AML-193 (cell line): ENCODE measurements at places on chromosomes 1 and 21.

- DNase-seq: no peak
Measured at GRCh38 chr1:97364086-97364485, 556.7 kb downstream of the DPYD start.

GRCh38 chr21:41768437-41769042, 1.7 kb upstream of the RIPK4 start:
- DNase-seq: no peak

DNA sequence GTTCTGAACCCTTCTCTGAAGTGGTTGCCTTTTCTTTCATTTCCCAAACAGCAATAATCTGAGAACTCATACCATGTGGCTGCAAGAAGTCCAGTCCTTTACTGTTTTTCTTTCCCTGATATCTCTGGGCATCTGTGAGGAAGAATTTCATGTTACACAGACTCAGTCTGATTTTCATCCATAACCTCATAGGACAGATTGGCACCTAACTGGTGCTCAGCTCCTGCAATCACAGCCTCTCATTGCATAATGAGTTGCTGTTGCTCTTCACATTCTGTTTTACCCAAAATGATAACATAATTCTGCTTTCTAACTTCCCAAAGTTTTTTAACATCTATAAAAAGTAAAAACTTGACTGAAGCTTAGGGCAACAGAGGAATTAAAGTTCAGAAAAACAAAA, 472.2 kb upstream of the PBX1 start:
- no peak for DNase-seq

- DNase-seq: no peak
Measured at GRCh38 chr1:40588586-40588985, 57.1 kb downstream of the ZNF684 start.

DNA sequence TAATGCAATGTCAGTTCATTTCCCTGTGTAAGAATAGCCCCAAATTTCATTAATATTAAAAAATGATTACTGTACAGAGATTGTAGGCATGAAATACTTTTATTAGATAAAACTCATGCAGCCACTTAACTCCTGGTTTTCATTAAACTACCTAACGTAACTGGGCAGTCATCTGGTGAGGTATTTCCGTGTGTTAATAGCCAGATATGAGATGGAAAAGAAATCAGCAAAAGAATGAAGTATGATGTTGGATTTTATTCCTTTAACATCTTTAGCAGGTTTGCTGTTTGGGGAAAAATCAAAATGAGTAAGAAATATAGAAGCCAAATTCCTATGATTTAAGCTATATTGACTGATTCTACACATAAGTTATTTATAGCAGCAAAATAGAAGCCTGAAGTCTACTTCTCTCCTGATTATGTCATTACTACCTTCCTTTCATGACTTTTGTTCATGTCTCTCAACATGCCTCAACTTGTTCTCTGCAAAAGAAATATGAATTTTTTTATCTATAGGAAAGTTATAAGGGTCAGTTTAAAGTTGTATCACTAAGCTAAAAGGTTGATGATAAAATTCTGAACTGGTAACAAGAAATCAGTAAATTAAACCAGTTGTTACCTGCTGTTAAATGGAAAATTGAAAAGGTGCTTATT, 42.6 kb downstream of the CCDC18 start:
- DNase-seq: no peak

DNA sequence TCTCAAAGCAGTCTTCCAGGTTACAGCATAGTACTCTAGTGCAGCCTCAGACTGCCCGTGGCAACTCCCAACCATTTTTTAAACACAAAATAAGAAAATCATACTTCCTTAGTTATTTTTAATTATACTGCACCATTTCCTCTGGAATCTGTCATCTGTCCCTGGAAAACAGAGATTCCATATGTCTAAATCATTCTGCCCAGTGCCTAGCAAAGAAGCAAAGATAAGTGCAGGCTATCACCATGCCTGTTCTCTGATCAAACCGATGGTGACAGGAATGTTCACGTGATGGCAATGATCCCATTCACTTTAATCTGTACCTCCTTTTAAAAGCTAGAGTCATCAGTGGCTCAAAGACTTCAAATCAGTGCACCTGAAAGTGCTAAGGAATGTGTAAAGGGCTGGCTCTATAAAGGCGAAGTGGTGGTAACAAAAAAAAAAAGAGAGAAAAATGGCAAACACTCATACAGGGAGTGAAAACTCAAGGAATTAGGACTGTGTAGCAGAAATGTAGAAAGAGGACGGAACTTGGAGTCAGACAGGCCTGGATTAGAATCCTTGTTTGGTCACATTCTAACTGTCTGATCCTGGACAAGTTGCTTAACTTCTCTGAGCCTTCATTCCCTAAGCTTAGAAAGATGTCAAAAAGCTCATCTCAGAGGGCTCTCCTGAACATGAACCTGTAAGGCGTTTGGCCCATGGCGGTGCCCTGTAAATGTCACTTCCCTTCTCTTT, 9.9 kb upstream of the CCN1 start:
- no peak for DNase-seq

GRCh38 chr1:56547977-56548376, 31.4 kb downstream of the PLPP3 start:
- DNase-seq: no peak

- DNase-seq: no peak
Measured at GRCh38 chr1:50822035-50822776, 137.9 kb downstream of the FAF1 start.

- no peak for DNase-seq
Measured at GRCh38 chr21:42234041-42234440, 15.1 kb downstream of the ABCG1 start.

DNA sequence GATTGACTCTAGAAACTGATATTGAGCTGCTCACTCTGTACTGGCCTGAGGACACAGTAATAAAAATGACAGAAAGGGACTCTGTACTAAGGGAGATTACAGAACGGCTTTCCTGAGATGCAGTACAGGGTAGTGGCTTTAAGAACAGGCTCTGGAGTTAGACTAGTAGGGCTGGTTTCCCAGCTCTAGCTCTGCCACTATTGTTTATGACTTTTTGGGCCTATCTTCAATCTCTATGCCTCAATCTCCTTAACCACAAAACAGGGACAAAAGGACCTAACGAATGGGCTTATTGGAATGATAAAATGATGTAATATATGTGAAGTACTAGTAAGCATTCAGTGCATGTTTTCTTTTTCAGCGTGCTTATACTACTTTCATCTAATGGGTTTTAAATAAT, 1.4 kb downstream of the DEPDC1 start:
- DNase-seq: no peak

- DNase-seq: no peak
Measured at GRCh38 chr1:230127105-230128054, 60.3 kb downstream of the GALNT2 start.

- DNase-seq: peak; percentile 6
Measured at GRCh38 chr1:156281281-156281680, 1.3 kb downstream of the SMG5 start.

GRCh38 chr1:66684353-66684752, 67.9 kb upstream of the DYNLT5 start:
- no peak for DNase-seq

DNA sequence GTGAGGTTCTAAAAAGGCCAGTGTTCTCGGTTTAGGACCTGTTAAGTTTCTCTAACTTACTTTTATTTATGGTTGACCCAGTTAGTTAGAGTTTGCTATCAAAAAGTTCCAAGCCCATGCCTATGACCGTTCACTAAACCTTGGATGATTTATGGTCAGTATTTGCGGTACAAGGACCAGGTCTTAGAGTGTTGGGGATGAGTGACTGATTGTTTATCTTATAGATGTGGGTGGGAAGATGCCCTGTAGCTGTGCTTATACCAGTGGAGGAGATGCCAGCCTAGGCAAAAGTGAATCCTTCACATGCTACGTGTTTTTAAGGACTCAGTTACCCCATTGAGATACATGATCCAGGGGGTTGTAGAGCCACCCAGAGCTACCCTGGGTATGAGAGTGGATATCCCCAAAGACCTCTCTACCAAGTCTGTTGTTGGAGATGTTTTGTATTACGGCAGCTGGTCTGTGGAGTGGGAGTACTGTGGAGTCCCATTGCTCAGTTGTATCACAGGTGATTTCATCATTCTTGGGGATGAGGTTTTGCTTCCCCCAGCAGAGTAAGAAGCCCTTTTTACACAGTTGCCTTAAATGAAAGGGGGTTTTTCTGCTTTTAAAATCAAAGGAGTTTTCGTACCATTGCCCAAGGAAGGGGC, 2.1 kb downstream of the SLC22A15 start:
- DNase-seq: no peak

DNA sequence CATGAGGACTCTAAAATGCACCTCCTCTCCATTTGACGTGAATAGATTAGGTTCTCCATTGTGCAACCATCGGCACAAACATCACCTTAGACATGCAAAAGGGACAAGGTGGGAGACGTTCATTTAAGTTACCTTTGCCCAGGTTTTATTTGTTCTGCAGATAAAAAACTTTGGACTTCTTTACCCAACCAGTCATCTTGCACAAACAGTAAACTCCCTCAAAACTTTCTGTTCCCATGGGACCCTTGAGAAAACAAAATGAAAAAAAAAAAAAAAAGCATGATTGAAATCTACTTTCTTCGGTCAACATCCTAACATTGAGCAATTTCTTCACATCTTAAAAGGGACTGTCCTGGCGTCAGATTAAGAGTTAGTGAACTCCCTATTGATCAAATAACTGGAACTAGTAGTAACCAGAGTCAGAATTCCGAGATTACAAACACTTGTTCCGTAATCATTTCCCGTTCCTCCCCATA, 31.4 kb upstream of the PROX1 start:
- no peak for DNase-seq

- DNase-seq: no peak
Measured at GRCh38 chr1:207958376-207959139, 47.6 kb upstream of the CD34 start.

DNA sequence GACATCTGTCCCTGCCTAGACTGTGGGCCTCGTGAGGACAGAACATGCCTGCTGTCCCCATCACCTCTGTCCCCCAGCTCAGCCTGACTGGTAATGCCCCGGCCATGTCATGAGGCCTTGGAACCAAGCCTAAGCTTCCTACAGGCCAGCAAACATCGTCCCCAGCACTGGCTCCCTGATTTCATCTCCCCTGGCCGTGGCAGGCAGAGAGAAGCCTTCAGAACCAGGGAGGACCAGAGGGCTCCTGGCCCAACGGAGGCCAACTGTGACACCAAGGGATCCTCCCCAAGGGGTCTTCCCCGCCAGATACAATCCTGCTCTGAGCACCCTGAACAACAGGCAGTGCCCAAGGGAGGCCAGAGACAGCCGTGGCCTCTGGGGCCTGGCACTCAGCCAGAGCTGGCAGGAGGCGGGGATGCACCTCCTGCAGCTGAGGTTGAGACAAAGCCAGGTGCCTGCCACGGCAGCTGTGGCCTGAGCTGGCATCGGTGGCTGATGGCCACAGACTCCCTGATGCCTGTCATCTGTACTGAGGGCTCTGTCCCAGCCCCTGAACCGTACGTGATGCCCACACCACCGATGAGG, 9.9 kb upstream of the NPHP4 start:
- DNase-seq: no peak

DNA sequence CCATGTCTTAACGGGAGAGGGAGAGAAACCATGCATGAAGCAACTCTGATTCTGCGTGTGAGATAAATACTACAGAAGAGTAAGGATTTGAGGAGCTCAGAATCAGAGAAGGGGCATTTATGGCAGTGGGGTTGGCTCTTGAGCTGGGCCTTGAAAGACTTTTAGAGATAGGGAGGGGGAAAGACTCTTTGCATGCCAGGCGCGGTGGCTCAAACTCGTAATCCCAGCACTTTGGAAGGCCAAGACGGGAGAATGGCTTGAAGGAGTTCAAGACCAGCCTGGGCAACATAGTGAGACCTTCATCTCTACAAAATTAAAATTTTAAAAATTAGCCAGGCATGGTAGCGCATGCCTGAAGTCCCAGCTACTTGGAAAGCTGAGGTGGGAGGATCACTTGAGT, 672 bp downstream of the ARMH1 start:
- DNase-seq: no peak

- DNase-seq: no peak
Measured at GRCh38 chr1:8343464-8344001, 25.6 kb downstream of the SLC45A1 start.

DNA sequence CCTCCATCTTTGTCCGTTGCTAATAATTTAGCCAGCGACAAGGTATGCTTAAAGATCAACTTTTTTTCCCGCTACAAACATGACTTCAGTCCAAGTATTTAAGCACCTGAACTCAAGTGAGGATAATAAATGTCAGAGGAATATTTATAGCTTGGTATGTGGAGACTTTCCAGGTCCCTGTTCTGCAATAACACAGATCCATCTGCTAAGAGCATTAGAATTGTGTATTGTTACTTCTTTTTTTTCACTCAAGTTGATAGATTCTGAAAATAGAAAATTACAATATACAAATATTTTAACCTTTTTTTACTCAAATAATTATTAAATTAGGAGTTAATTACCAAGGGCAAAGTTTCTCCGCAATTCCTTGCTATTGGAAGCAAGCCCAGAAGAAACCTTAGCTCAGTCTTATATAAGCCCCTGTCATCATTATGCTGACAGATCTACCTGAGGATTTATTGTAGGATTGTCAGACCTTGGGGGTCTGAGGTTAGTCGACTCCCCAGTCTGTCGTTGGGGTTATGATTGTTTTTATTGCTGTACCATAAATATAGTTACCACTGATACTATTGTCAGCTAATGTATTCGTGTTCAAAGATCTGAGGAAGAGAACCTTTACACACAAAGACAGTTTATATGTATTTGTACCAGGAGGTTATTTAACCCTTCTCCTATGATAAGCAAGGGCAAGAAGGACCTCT, 337.9 kb downstream of the TBX15 start:
- DNase-seq: no peak
